Nephron progenitor cell (in vitro differentiated cells): ENCODE measurements at places on chromosomes 11 and 22.

GRCh38 chr22:19604711-19605268 is 80.6 kb upstream of the CLDN5 start:
- DNase-seq = no peak

- no peak for DNase-seq
These were observed 4.2 kb downstream of the SGSM1 start for GRCh38 chr22:24810043-24810749.

- no peak for DNase-seq
These were observed 18.8 kb downstream of the PANX1 start for GRCh38 chr11:94147433-94147845.

DNA sequence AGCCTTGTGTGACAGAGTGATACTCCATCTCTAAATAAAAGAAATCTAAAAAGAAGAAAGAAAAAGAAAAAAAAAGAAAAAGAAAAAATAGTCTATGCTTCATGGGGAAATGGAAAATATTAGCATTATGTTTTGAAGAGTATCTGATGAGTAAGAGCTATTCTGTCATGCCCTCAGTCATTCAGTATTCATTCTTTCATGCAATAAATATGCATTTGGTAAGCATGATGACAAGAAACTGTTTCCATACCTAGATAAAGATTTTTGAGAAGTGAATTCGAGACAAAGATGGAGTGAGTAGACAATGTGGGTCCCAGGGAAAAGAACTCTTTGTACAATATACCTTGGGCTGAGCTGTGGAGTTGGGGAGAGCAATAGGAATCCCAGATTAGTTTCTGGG is 6.2 kb upstream of the IFTAP start:
- no peak for DNase-seq

DNA sequence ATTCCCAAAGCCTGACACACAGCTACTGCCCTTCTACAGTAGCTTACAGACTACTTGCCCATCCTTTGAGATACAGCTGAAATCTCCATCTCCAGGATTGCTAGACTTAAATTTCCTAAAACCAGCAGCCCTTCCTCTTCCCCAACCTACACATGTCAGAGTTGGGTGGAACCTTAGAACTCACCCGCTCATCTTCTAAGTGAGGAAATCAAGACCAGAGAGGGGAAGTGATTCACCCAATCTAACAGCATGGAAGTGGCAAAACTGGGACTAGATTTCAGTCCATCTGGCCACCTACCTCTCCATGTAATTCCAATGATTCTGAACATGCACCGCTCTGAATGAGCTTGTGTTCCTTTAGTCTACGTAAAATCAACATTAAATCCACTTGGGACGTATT is 1.0 kb upstream of the TMEM86A start:
- no peak for DNase-seq
